NT2/D1 (cell line): ENCODE measurements at places on chromosomes 2 and 18.

DNA sequence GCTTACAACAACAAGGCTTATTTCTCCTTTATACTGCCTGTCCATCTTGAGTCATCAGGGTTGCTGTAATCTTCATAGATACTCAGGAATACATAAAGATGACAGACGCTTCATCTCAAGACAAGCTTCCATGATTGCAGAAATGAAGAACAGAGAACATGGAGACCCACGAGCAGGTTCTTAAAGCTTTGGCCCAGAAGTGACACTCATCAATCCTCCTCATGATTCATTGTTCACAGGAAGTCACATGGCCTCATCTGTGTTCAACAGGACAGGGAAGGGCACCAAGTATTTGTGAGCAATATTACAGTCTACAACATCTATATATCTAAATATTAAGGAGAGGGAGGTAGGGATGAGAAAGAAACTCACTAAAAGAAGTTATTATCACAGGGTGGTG is 36.5 kb upstream of the PGAP1 start:
- DNase-seq, result no peak

DNA sequence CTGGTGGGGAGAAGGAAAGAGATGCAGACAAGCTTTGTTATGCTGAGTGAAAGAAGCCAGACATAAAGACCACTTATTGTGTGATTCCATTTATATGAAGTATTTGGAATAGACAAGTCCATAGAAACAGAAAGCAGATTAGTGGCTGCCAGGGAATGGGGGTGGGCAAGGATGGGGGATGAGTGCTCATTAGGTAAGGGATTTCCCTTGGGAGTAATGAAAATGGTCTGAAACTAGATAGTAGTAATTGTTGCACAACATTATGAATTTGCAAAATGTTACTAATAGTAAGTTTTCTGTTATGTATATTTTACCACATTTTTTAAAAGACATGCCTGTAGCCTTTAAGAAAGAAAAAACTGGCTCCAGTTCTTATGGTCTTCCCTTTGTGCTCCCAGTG is 154.9 kb downstream of the LNPK start:
- DNase-seq, result no peak

DNA sequence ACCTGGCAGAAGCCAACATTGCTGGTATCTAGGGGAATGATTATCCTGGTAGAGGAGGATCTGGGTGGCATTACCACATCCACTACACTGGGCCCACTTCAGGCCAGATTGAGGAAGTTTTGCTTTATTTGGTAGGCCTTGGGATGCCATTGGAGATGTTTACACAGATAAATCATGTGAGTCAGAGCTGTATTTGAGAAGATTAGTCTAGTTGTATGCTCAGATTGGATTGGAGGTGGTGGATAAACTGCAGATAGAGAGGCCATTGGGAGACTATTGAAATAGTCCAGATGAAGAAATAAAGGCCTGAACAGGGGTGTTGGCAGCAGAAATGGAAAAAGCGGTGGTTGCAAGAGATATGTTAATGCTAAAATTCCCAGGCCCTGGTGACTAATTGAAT is 81.5 kb downstream of the EFEMP1 start:
- DNase-seq, result no peak

DNA sequence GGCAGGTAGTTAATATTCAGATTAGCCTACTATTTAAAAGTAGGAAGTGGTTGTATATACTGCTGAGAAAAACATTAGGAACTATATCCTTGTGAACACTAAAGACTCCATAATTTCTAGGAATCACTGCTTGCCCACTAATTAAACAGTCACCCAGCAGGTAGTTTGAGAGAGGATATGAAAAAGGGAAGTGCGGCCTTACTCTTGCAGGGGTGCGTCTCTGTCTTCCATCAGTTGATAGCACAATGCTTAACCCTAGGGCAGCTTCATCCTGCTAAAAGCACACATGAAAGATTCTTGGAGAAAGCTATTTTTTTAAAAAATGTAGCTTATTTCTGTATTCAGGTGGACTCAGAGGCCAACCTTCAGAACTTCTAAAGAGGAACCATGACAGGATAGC is 53.1 kb upstream of the ATP5MC3 start:
- no peak for DNase-seq

- DNase-seq, result peak; percentile 69
Measured at GRCh38 chr2:240457223-240458043, 22.0 kb downstream of the GPC1 start.
